ENCODE measurements at places on chromosomes 6 and 20. TPM values are rescaled to one million over a fixed set of nuclear protein-coding genes. Genes with fewer than 3 reads are reported as not detected.

DNA sequence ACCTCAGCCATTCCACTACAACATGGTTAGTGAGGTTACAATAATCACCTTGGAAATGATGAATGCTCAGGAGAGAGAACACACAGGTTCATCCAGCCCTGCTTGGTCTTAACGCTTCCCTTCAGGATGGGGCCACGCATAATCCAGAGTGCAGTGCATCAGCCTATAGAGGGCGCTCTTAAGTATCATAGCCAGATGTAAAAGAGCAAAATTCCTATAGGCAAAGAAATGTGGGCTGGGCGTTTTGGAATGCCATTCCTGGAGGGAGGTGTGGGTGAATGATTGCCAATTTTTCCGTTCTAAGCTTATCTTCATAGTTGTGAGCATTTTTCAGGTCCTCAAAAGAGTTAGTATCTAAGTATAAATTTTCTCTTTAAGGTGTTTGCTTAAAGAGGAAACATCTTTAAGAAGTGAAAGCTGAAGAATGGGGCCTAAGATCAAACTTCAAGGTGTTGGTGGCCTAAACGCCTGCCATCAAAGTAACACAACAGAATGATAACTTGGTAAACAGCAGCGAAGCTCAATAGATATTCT lies 1.8 kb downstream of the RIPOR2 start:
- peaks cover 11% of the 10 kb centered on the region for H3K4me1 ChIP-seq
- no peak for DNase-seq

DNA sequence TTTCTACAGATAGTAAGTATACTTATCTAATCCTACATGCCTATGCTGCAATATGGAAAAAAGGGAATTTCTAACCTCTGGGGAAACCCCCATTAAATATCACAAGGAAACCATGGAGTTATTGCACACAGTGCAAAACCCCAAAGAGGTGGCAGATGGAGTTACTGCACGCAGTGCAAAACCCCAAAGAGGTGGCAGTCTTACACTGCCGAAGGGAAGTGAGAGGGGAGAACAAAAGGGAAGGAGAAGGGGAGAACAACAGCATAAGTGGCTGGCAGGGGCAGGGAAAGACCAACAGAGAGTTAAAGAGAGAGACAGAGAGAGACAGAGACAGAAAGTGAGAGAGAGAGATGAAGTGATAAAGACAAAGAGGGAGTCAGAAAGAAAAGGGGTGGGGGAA lies 43.8 kb upstream of the EIF2S2 start:
- peaks cover 5% of the 10 kb centered on the region for H3K4me1 ChIP-seq
- no peak overlapping the region for H3K27ac ChIP-seq
- peaks cover 2% of the 10 kb centered on the region for H3K27me3 ChIP-seq

GRCh38 chr6:11750682-11751081 lies 27.9 kb downstream of the ADTRP start:
- no peak for DNase-seq
- H3K27me3 ChIP-seq = peaks cover 2% of the 10 kb centered on the region
- H3K27ac ChIP-seq = no peak overlapping the region
- no peaks in the 10 kb centered on the region for H3K4me1 ChIP-seq
- H3K36me3 ChIP-seq = no peaks in the 10 kb centered on the region
- H3K4me3 ChIP-seq = no peak overlapping the region

- peak overlapping the region; percentile 14 for H3K27ac ChIP-seq
- peak overlapping the region; percentile 35 for H3K4me3 ChIP-seq
- no peaks in the 10 kb centered on the region for H3K27me3 ChIP-seq
- no peak for DNase-seq
Measured at GRCh38 chr6:157106487-157106886, 216.8 kb downstream of the TMEM242 start.

- no peak overlapping the region for H3K27ac ChIP-seq
- peaks cover 5% of the 10 kb centered on the region for H3K36me3 ChIP-seq
- H3K4me3 ChIP-seq = no peak overlapping the region
- no peaks in the 10 kb centered on the region for H3K4me1 ChIP-seq
- no peak for DNase-seq
Measured at GRCh38 chr6:81906709-81907204, 154.3 kb upstream of the TENT5A start.

GRCh38 chr6:129446272-129447197 lies 263.4 kb downstream of the ARHGAP18 start:
- DNase-seq = no peak
- H3K36me3 ChIP-seq = no peaks in the 10 kb centered on the region
- no peak overlapping the region for H3K4me3 ChIP-seq

GRCh38 chr20:58833921-58834320 lies 16.8 kb downstream of the GNAS-AS1 start:
- H3K4me1 ChIP-seq = peaks cover 20% of the 10 kb centered on the region
- no peaks in the 10 kb centered on the region for H3K36me3 ChIP-seq
- H3K27ac ChIP-seq = no peak overlapping the region
- H3K4me3 ChIP-seq = no peak overlapping the region
- H3K27me3 ChIP-seq = peaks cover 4% of the 10 kb centered on the region
- no peak for DNase-seq

DNA sequence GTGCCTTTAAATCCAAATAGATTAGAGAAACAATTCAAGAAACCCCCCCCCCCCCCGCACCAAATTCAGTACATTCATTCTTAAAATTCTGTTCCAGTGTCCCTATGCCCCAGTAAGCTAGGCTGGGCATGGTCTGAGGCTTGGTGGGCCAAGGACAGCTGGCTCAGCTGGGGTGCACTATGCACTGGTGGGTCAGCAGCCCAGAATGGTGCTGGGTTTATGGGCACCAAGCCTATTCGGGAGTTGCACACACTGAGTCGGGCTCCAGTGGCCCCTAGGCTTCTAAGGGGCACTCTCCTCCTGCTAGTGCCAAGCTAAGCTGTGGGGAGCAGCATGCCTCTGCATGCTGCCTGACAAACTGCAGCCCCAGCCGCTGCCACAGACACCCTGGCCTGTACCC lies 20.1 kb upstream of the HLA-B start:
- no peaks in the 10 kb centered on the region for H3K27me3 ChIP-seq
- H3K36me3 ChIP-seq = peaks cover 5% of the 10 kb centered on the region
- no peak for DNase-seq
- H3K4me1 ChIP-seq = no peaks in the 10 kb centered on the region
- H3K4me3 ChIP-seq = no peak overlapping the region

DNA sequence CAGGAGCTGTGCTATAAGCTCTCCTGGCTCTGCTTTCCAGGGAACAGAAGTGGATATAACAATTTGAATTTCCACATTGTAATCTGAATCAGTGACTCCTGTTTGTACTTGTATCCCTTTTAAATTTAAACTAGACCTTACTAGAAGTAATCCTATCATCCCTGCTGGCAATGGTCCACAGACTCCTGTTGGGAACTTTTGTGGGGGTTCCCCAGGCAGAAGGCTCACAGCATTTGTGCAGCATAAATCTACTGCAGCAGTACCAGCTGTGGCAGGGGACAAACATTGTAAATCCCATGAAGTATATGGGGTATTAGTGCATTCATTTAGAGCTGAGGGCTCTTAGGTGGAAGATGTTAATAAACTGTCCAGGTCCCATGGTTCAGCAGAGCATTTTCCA lies 12.0 kb upstream of the PDCD2 start:
- no peak overlapping the region for H3K4me3 ChIP-seq
- no peak for DNase-seq
- no peaks in the 10 kb centered on the region for H3K27me3 ChIP-seq

GRCh38 chr6:70663881-70664466 lies 3.7 kb upstream of the SMAP1 start:
- no peaks in the 10 kb centered on the region for H3K27me3 ChIP-seq
- H3K36me3 ChIP-seq = no peaks in the 10 kb centered on the region
- peaks cover 7% of the 10 kb centered on the region for H3K4me1 ChIP-seq
- H3K4me3 ChIP-seq = no peak overlapping the region
- no peak overlapping the region for H3K27ac ChIP-seq
- no peak for DNase-seq

DNA sequence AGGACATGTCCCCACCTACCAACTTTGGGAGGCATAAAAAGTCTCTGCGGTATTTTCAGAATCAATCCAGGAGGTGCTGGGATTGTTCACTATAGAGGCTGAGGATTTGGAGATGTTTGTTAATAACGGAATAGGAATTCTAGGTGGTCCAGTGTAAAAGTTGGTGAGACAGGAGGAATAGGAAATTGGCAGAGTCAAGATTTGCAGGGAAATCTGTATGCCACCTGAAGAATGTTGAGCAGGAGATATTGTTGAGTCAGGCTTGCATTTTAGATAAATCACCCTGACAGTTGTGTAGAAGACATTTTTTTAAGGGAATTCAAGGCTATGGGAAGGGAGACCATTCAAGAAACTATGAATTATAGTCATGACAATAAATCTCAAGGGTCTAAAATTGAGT lies 124.8 kb downstream of the COL12A1 start:
- no peak for DNase-seq
- H3K4me1 ChIP-seq = peaks cover 3% of the 10 kb centered on the region
- no peaks in the 10 kb centered on the region for H3K36me3 ChIP-seq
- H3K27me3 ChIP-seq = no peaks in the 10 kb centered on the region
- H3K4me3 ChIP-seq = no peak overlapping the region
- H3K27ac ChIP-seq = no peak overlapping the region

- H3K4me1 ChIP-seq = peaks cover 3% of the 10 kb centered on the region
- peaks cover 2% of the 10 kb centered on the region for H3K27me3 ChIP-seq
- peaks cover 27% of the 10 kb centered on the region for H3K36me3 ChIP-seq
- DNase-seq = no peak
- no peak overlapping the region for H3K4me3 ChIP-seq
Measured at GRCh38 chr6:109045493-109045892, 49.2 kb downstream of the SESN1 start.

DNA sequence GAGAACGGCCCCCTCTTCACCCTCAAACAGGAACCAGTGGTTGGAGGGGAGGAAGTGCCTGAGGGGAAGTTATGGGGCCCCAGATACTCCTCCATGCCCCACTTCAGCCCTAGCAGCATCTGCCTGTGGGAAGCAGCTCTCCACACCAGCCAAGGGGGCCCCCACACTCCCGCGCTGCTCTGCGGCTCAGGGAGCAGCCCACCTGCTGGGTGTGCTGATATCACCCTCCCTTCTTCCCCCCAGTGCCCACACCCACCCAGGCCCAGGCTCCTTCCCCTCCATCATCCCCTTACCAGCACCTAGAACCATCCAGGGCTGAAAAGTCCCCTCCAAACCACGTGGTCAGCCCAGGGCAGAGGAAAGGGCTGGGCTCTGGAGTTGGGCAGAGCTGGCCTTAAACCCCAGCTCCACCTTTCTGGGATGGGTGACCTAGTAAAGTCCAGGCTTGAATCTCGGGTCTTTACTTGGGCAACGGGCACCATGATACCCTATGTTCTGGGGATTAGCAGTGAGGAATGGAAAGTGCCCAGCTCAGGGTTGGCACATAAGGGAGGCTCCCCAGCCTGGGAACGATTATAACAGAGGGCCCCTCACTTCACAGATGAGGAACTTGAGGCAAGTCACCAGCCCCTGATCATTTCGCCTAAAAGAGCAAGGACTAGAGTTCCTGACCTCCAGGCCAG lies 663 bp downstream of the LST1 start:
- no peak for DNase-seq
- peaks cover 3% of the 10 kb centered on the region for H3K27me3 ChIP-seq
- no peak overlapping the region for H3K27ac ChIP-seq
- H3K4me3 ChIP-seq = no peak overlapping the region

- H3K27ac ChIP-seq = no peak overlapping the region
- DNase-seq = no peak
Measured at GRCh38 chr6:90249458-90249857, 47.2 kb downstream of the BACH2 start.

DNA sequence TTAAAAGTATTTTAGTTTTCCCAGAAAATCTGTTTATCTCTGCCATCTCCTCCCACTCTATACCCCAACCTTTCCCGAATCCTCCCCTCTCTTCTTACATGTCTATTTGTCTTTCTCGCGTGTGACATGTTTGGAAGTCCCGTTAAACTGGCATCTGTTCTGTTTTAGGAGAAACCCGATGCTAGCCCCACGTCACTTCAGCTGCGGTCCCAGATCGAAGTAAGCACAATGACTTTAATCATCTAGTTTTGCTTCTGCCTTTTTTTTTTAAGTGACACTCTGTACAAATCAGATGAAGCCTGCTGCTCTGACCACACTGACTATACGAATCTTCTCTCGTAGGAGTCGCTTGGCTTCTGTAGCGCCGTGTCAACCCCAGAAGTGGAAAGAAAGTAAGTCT lies 97.4 kb downstream of the SASH1 start:
- DNase-seq = no peak
- no peak overlapping the region for H3K4me3 ChIP-seq
- H3K4me1 ChIP-seq = no peaks in the 10 kb centered on the region
- no peak overlapping the region for H3K27ac ChIP-seq
- no peaks in the 10 kb centered on the region for H3K27me3 ChIP-seq

The OVOL2 gene
- total RNA-seq = not detected

The OR2B6 gene
- not detected for total RNA-seq

The NOL7 gene
- 28.0 TPM for total RNA-seq

The DSE gene
- 12.0 TPM for total RNA-seq

The C6orf163 gene
- total RNA-seq = 8.2 TPM

The HNF4A gene
- total RNA-seq = not detected

The SOX18 gene
- 0.66 TPM for total RNA-seq

The FAM217A gene
- not detected for total RNA-seq

Data from glutamatergic neuron (in vitro differentiated cells).